Bronchial epithelial cell (primary cell): ENCODE measurements at places on chromosomes 16 and 17. TPM values are rescaled to one million over a fixed set of nuclear protein-coding genes. Genes with fewer than 3 reads are reported as not detected.

- DNase-seq, result peak; percentile 96
Observed at GRCh38 chr17:44775136-44775837, 16.5 kb downstream of the ADAM11 start.

GRCh38 chr16:87691686-87692079, 74.1 kb downstream of the KLHDC4 start:
- no peak for DNase-seq

DNA sequence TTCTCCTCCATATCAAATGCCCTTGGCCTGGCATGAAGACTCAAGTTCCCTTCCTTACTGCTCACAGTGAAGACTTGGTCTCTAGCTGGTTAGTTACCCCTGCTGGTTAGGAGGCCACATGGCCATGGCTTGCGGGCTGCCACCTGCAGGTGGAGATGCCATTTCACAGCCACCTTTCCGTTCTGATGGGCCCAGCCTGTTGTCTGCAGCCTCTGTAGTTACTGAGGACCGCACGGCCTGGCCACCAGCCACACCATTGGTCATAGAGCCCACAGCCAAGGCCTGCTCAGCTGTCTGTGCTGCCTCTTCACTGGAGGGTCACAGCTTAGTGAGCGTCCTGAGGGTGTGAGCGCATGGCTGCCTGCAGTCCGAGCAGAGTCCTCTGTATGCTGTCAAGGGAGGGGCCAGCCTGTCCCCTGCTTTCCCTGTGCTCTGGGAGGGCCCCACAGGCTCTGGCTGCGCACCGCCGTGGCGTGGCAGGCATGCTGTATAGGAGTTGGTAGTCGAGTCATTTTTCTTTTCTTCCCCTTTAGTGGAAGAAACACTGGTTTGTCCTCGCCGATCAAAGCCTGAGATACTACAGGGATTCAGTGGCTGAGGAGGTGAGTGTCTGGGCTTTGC, 59.2 kb downstream of the PLD6 start:
- no peak for DNase-seq

GRCh38 chr16:21179126-21179982, 20.9 kb downstream of the LDAF1 start:
- no peak for DNase-seq

The KCNH6 gene
- total RNA-seq, result not detected in 2 replicates

DNA sequence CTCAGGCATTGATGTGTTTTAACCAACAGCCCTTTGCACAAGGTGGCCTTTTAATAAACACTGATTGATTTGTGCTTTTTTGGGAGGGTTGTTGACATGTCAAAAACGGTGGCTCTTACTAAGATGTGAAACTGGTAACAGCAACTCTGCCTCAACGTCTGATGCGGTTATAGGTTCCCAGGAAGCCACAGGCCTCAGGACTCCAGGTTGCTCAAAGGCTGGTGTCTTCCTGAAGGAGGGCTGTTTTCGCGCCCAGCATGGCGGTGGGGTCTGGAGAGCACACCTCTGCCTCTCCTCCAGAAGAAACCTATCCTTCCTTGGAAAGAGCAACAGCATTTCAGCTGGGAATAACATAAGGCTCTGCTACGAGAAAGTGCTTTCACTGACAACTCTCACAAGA, 187.5 kb downstream of the IRF8 start:
- no peak for DNase-seq

DNA sequence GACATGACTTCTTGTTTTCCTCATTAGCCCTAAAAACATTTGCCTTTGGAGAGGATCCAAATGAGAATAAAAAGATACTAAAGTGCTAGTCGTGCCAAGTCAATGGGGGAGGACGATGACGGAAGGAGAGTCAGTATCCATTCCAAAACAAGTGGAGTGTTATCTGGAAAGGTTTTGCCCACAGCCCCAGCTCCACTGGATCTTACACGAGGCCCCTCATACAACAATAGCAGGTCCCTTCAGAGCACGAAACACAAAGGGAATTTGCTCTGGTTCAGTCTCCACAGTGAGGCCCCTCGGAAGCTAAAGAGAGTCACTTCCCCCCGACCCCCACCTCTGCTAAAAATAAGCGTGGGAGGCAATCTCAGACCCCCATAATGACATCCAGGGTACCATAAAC, 496.9 kb upstream of the ZFHX3 start:
- no peak for DNase-seq

GRCh38 chr16:66353055-66353454, 13.4 kb upstream of the CDH5 start:
- DNase-seq, result no peak

DNA sequence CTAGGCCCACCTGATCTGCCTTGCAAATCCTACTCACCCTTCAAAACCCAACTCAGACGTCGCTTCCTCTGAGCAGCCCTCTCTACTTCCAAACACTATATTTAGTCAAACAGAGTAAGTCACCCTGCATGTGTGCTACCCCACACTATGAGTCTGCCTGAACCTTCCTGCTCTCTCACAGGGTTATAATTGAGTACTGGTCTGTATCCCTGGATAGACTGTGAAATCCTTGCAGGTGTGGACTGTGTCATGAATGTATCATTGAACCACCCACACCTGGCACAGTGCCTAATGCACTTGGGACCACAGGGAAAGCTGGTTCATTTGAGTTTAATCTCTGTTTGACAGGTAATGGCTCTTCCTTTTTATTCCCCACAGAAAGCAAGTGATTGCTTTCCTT, 3.4 kb downstream of the FBXO39 start:
- DNase-seq, result peak; percentile 57

The LRRC37A2 gene
- total RNA-seq, result 3.2 and 3.7 TPM in 2 replicates

- DNase-seq, result peak; percentile 42
Observed at GRCh38 chr17:80063830-80064585, 27.6 kb downstream of the CCDC40 start.

The FSCN2 gene
- total RNA-seq, result 1.2 and 1.3 TPM in 2 replicates
